ENCODE measurements at places on chromosomes 16 and 17.

GRCh38 chr17:14845591-14846281 is 419.4 kb downstream of the PMP22 start:
- DNase-seq, result peak; percentile 72
- H3K27ac ChIP-seq, result no peak overlapping the region
- no peak overlapping the region for H3K4me3 ChIP-seq
- no peaks in the 10 kb centered on the region for H3K36me3 ChIP-seq

GRCh38 chr16:53561101-53561888 is 58.3 kb upstream of the AKTIP start:
- no peak for DNase-seq
- H3K4me3 ChIP-seq, result no peak overlapping the region
- H3K4me1 ChIP-seq, result peaks cover 3% of the 10 kb centered on the region

DNA sequence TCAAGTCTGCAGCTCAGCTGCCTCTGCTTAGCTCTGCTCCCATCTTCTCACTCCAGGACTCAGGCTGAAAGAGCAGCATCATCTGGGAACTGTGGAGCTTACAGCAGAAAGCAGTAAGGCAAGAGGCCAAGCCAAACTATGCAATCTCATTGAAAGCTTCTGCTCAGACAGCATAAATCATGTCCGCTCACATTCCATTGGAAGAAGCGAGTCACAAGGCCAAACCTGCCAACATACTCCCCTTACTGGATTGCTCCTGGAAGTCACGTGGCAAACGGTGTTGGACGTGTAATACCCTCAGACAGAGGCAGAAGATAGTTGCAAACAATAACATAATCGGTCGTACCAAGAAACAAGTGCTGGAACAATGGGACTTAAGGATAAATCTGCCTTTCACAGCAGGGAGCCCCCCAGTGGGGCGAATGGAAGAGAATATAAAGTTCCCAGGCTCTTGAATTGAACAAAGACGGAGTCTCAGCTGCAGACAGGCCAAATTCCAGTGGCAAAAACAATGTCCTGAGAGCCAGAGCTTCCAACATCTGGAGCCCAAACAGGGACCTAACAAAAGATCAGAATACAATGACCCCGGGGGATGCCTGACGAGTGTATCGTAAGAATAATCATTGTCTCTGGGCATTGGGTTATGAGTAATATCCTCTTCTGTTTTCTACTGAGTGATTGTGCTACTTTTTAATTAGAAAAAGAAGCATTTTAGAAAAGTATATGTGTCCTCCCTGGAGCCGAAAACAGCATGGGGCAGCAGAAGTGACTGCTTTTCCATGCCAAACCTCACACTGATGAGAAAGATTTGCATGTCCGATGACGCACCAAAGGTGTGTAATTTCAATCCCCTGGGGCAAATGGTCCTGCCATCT is 68.4 kb downstream of the CMC2 start:
- no peak overlapping the region for H3K27ac ChIP-seq
- H3K27me3 ChIP-seq, result no peaks in the 10 kb centered on the region
- H3K36me3 ChIP-seq, result no peaks in the 10 kb centered on the region
- peak; percentile 88 for DNase-seq
- no peak overlapping the region for H3K4me3 ChIP-seq

DNA sequence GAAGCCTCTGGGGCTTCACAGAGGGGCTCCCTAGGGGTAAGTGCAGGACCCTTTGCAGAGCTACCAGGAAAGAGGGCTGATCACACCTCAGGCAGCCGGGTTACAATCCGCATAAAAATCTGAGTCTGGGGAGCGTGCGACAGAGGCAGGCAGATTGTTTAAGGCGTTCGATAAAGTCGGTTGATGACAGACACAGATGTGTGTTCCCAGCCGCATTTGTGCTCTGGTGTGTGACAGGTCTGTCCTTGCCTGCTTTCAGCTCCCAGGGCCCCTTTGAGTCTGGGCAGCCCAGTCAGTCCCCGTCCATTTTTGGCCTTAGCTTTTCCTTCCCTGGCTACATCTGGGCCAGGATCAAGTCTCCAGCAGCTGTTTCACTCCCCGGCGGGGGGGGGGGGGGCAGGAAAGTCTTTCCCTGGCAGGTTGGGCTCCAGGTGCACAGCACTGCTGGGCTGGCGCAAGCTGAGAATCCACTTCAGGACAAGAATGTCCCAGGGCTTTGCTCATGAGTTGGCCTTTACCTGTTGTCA is 1.3 kb upstream of the ZACN start:
- no peak overlapping the region for H3K4me3 ChIP-seq
- no peak overlapping the region for H3K27ac ChIP-seq
- DNase-seq, result no peak
- H3K36me3 ChIP-seq, result peaks cover 15% of the 10 kb centered on the region
- H3K27me3 ChIP-seq, result peaks cover 66% of the 10 kb centered on the region

DNA sequence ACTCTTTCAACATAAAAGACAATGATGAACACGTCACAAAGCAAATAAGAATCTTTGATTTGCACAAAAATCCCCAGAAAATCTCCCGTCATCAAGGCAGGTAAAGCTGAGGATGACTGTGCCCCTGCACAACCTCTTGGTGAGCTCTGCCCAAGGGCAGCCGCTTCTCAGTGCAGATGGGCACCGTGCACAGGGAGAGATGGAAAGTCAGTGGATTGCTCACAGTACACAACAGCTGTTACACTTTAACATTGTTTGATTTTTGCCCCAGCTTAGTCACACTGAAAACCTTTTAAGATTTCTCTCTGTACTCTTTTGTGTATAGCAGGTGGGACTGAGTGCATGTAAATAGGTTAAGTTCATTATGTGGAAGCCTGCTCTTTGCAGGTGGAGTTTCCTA is 104.2 kb downstream of the CDK5R1 start:
- no peak for DNase-seq
- no peak overlapping the region for H3K4me3 ChIP-seq
- H3K27me3 ChIP-seq, result no peaks in the 10 kb centered on the region
- no peaks in the 10 kb centered on the region for H3K4me1 ChIP-seq
- no peak overlapping the region for H3K27ac ChIP-seq
- H3K36me3 ChIP-seq, result no peaks in the 10 kb centered on the region

DNA sequence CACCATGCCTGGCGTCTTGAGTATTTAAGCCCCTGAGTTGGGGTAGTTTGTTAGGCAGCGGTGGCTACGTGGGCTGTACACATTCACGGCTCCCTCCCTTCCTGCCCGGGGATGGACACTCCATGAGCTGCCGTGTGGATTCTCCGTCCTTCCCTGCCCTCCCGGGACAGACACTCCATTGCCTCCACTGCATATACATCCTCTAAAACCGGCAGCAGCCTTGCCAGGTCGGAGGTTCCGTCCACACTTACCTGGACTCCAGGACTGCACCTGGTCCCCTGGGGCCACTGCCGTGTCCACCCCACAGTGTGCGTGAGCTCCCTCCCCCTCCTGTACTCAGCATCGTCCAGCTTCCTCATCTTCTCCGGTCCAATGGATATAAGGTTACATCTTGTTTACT is 3.5 kb upstream of the SPATA2L start:
- H3K36me3 ChIP-seq, result peaks cover 40% of the 10 kb centered on the region
- no peak overlapping the region for H3K27ac ChIP-seq
- H3K27me3 ChIP-seq, result no peaks in the 10 kb centered on the region
- H3K4me1 ChIP-seq, result peaks cover 29% of the 10 kb centered on the region
- no peak overlapping the region for H3K4me3 ChIP-seq
- DNase-seq, result no peak

- H3K4me1 ChIP-seq, result peaks cover 15% of the 10 kb centered on the region
- DNase-seq, result no peak
- no peak overlapping the region for H3K27ac ChIP-seq
- no peak overlapping the region for H3K4me3 ChIP-seq
- peaks cover 23% of the 10 kb centered on the region for H3K27me3 ChIP-seq
These were observed 4.4 kb downstream of the ESRP2 start for GRCh38 chr16:68231384-68232136.

DNA sequence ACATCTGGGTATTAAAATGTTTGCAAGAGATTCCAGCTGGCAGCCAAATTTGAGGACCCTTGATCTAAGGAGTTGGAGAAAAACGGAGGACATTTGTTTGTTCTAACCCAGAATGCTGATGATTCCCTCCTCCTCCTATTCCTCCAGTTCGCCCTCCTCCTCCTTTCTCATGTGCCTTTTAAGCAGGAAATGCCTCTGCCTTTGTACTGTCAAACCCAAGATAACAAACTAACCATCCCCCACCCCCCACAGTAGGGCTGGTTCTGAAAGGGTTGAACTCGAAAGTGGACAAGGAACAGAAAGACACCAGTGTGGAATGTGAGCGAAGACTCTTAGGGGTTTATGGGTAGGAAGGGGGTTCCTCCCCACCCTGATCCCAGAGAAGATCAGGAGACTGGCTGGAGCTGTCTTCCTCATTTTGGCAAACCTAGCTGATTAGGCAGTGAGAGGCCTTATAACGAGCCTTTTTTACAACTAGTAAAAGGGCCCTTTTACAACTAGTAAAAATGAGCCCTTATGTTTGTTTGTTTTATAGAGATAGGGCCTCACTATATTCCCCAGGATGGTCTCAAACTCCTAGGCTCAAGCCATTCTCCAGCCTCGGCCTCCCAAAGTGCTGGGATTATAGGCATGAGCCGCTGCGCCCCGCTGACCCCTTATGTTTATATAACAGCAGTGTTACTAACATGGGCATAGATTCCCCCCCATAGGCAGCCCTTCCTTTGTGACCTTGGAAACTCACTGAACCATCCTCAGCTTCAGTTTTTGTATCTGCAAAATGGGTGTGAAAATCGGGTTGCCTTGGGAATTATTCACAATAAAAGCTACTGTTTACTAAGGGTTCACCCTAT is 975 bp downstream of the CHD9 start:
- peak; percentile 53 for DNase-seq
- no peaks in the 10 kb centered on the region for H3K36me3 ChIP-seq
- no peaks in the 10 kb centered on the region for H3K27me3 ChIP-seq
- H3K27ac ChIP-seq, result peak overlapping the region; percentile 92

- no peak for DNase-seq
- H3K36me3 ChIP-seq, result no peaks in the 10 kb centered on the region
- no peaks in the 10 kb centered on the region for H3K27me3 ChIP-seq
- H3K4me1 ChIP-seq, result peaks cover 8% of the 10 kb centered on the region
- no peak overlapping the region for H3K27ac ChIP-seq
These were observed 273.6 kb downstream of the GRIN2A start for GRCh38 chr16:9908613-9909012.

- no peak for DNase-seq
- H3K36me3 ChIP-seq, result peaks cover 12% of the 10 kb centered on the region
- peaks cover 61% of the 10 kb centered on the region for H3K4me1 ChIP-seq
- H3K27me3 ChIP-seq, result no peaks in the 10 kb centered on the region
These were observed 140.1 kb downstream of the CCDC182 start for GRCh38 chr17:57604771-57605674.

GRCh38 chr17:82517230-82517865 is 2.2 kb upstream of the FOXK2 start:
- no peaks in the 10 kb centered on the region for H3K27me3 ChIP-seq
- no peak for DNase-seq
- H3K4me3 ChIP-seq, result no peak overlapping the region
- H3K27ac ChIP-seq, result no peak overlapping the region
- peaks cover 20% of the 10 kb centered on the region for H3K4me1 ChIP-seq
- H3K36me3 ChIP-seq, result no peaks in the 10 kb centered on the region

DNA sequence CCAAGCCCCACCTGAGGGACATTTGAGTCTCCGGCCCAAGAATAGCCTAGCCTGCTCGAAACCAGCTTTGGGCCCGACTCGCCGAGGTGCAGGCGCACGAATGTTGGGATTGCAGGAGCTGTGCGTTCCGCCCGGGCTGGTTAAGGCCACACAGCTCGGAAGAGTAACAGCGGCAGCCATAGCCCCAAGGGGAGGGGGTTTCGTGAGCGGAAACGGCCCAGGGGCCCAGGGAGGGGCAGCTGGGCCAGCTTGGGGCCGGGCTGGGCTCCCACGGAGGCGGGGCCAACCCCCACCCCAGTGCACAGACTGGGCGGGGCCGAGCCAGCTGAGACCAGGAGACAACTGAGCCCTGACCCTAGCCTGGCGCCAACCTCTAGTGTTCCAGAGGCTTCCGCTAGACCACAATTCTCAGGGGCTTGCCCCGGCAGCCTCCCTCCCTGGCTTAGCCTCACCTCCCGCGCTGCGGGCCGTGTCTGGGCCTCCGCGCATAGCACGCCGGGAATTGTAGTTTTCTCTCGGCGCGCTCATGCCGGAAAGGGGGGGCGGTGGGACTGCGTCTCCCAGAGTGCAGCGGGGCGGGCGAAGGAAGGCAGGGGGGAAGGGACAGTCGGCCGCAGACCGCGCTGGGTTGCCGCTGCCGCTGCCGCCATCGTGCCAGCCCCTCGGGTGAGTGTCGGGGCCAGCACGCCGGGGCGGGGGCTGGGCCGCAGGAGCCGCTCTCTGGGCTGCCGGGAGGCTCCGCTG is at the start of gene NUTF2:
NUTF2 (plus strand) TSS at position 614 of the 744 bp plus-strand sequence. CDS start 18,198 bp downstream, outside the sequence.
- peak; percentile 90 for DNase-seq
- H3K36me3 ChIP-seq, result peaks cover 13% of the 10 kb centered on the region
- H3K4me1 ChIP-seq, result peaks cover 50% of the 10 kb centered on the region

GRCh38 chr16:9521749-9522370 is 430.4 kb downstream of the HAPSTR1 start:
- no peaks in the 10 kb centered on the region for H3K27me3 ChIP-seq
- H3K4me1 ChIP-seq, result peaks cover 3% of the 10 kb centered on the region
- H3K4me3 ChIP-seq, result no peak overlapping the region
- DNase-seq, result no peak
- H3K27ac ChIP-seq, result no peak overlapping the region

GRCh38 chr16:31711344-31711845 is 162.2 kb upstream of the ZNF267 start:
- H3K27ac ChIP-seq, result no peak overlapping the region
- peaks cover 47% of the 10 kb centered on the region for H3K36me3 ChIP-seq
- DNase-seq, result no peak
- H3K27me3 ChIP-seq, result no peaks in the 10 kb centered on the region

GRCh38 chr16:58021661-58022551 is 3.6 kb upstream of the MMP15 start:
- peak overlapping the region; percentile 41 for H3K27ac ChIP-seq
- peaks cover 23% of the 10 kb centered on the region for H3K36me3 ChIP-seq
- H3K4me3 ChIP-seq, result no peak overlapping the region
- DNase-seq, result no peak

- no peaks in the 10 kb centered on the region for H3K36me3 ChIP-seq
- no peak for DNase-seq
- H3K27ac ChIP-seq, result peak overlapping the region; percentile 64
These were observed 661 bp downstream of the TEX2 start for GRCh38 chr17:64262198-64262999.

- H3K4me3 ChIP-seq, result no peak overlapping the region
- no peaks in the 10 kb centered on the region for H3K27me3 ChIP-seq
- no peaks in the 10 kb centered on the region for H3K36me3 ChIP-seq
- H3K4me1 ChIP-seq, result no peaks in the 10 kb centered on the region
- no peak for DNase-seq
These were observed 50.9 kb upstream of the TEKT3 start for GRCh38 chr17:15392326-15392741.

GRCh38 chr17:37826497-37827430 is 81.9 kb upstream of the HNF1B start:
- no peaks in the 10 kb centered on the region for H3K27me3 ChIP-seq
- H3K27ac ChIP-seq, result no peak overlapping the region
- H3K4me3 ChIP-seq, result no peak overlapping the region
- H3K36me3 ChIP-seq, result no peaks in the 10 kb centered on the region

- no peak overlapping the region for H3K27ac ChIP-seq
- no peak overlapping the region for H3K4me3 ChIP-seq
- H3K4me1 ChIP-seq, result peaks cover 47% of the 10 kb centered on the region
- no peaks in the 10 kb centered on the region for H3K27me3 ChIP-seq
- H3K36me3 ChIP-seq, result no peaks in the 10 kb centered on the region
These were observed 35.8 kb downstream of the FA2H start for GRCh38 chr16:74738816-74739215.

GRCh38 chr16:80231888-80232287 is 308.9 kb upstream of the DYNLRB2 start:
- no peaks in the 10 kb centered on the region for H3K27me3 ChIP-seq
- H3K4me3 ChIP-seq, result no peak overlapping the region
- no peak overlapping the region for H3K27ac ChIP-seq
- no peaks in the 10 kb centered on the region for H3K4me1 ChIP-seq
- no peak for DNase-seq
